Stimulated activated CD4-positive, alpha-beta T cell treated with anti-CD3 and anti-CD28 coated beads, TNF-alpha, amount 100 ng/mL, for 1 hour (primary cell): ENCODE measurements at places on chromosomes 16 and 17.

DNA sequence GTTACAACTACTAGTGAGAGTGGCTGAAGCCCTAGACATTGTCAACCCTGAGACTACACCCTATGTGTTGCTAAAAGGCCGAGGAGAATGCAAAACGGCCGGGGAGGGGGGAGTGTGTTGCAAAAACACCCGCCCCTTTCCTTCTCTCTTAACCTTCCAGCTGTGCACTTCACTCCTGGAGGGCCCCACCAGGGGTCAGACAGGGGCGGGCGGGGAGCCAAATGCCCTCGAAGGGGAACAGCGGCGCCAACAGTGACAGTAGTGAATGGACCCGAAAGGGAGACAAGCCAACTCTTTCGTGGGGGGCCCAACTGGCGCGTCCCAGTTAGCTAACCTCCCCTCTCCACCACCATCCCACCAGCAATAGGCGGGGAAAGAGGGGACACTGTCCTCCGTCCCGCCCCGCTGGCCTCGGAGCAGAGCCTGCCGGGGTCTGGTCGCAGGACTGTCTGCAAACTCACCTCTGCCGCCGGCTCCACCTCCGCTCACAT, 352 bp downstream of the MARF1 start:
- DNase-seq = peak; percentile 68

DNA sequence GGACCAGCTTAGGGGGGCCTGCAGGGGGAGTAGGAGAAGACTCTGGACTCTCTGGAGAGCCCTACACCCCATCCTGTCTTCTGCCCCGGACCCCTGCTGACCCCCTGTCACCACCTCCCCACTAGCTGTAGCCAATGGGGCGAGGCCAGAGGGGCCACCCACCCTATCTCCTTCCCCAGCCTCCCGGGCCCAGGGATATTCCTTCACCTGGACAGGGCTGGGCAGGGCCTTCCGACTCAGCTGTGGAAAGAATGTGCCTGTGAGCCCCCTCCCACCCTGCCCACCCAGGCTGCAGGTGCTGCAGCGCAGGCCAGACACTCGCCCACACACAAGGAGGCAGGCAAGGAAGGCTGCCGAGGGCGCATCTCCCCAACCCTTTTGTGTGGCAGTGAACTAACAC, 23.0 kb downstream of the TSPOAP1 start:
- DNase-seq = no peak

DNA sequence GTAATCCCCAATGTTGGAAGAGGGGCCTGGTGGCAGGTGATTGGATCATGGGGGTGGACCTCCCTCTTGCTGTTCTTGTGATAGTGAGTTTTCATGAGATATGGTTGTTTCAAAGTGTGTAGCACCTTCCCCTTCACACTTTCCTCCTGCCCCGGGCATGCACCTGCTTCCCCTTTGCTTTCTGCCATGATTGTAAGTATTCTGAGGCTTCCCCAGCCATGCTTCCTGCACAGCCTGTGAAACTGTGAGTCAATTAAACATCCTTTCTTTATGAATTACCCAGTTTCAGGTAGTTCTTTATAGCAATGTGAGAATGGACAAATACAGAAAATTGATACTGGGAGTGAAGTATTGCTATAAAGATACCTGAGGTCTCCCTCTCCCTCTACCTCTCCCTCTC, 29.4 kb downstream of the RNF112 start:
- DNase-seq = no peak

DNA sequence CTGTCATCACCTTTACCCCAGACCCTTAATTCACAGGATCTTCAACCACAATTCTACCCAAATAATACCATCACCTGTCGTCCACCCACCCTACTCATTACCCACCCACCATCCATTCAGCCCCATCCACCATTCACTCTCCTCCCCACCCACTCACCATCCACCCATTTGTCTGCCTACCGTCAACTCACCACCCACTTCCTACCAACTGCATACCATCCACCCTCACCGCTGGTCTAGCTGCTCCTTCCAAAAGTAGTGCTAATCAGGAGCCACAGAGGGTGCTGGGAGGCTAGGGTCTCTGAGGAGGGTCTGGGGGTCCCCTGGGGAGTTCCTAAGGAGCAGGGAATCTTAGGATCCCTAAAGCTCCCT, 12.0 kb upstream of the IGFBP4 start:
- DNase-seq = no peak
